Stomach (tissue), 19 donors: ENCODE measurements at places on chromosomes 5 and 9.

GRCh38 chr9:134634667-134635230, 6.9 kb upstream of the COL5A1 start:
- DNase-seq = no peak

DNA sequence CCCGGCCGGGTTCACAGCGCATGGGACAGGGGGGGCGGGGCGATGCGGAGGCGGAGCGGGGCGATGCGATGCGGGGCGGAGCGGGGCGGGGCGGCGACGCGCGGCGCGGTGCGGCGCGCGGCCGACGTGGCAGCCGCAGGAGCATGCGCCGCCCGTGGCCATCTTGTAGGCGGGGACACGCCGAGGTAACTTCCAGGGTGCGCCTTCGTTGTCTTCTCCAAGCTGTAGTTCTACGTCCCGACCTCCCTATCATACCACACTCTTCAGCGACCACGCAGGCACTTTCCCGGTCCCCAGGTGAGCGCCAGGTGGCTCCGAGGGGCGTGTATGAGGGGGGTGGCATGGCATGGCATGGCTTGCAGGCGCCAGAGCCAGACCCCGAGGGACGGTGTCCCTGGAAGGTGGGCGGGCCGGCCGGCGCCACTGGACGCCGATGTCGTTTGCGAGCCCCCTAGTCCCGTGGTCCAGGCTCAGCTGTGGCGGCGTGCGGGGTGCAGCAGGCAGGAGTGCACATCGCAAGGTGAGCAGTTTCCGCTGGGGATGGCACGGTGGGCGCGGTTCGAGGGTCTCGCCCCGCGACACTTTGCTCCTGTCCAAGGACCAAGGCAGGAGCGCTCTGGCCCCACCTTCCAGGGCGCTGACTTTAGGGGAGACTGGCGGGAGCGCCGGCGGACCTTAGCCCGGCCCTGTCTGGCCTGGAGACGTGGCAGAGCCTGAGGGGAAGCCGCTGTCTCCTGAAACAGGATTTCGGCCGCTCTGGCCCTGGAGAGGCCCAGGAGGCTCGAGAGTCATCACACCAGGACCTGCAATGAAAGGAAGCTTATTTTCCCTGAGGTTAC, at the start of gene PRRC1:
TSS of gene PRRC1 (plus strand) at position 161 of the 839 bp plus-strand sequence. CDS start 5,840 bp downstream, outside the sequence.
- peak; percentile 95 for DNase-seq

- no peak for DNase-seq
These were observed 54.7 kb downstream of the SECISBP2 start for GRCh38 chr9:89372979-89373378.

GRCh38 chr5:177456976-177457851, 10.6 kb downstream of the PRR7 start:
- DNase-seq = peak; percentile 95

GRCh38 chr9:76431601-76432000, 27.4 kb upstream of the GCNT1 start:
- DNase-seq = no peak

DNA sequence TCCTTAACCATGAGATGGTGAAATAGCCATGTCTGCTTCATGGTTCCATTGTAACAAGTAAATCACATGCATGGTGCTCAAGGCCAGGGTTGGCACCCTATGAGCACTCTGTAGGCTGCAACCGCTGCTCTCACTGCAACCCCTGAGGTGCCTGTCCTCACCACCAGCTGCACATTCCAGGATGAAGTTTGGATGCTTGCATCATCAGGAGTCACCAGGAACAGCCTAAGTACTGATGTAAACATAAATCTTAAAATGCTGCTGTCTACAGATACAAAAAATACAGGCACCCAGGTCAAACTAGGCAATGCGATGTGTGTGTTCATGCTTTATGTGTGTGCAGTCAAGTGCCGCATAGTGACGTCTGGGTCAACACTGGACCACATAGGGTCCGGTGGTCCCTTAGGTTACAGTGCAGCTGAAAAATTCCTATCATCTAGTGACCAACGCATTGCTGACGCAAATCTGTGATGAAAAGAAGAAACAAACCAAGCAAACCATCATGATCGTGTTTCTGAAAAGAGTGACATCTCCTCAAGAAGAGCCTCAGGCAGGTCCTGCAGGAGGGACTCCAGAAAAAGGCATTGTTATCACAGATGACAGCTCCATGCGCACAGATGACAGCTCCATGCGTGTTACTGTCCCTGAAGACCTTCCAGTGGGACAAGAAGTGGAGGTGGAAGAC, 234.8 kb downstream of the AUH start:
- no peak for DNase-seq

DNA sequence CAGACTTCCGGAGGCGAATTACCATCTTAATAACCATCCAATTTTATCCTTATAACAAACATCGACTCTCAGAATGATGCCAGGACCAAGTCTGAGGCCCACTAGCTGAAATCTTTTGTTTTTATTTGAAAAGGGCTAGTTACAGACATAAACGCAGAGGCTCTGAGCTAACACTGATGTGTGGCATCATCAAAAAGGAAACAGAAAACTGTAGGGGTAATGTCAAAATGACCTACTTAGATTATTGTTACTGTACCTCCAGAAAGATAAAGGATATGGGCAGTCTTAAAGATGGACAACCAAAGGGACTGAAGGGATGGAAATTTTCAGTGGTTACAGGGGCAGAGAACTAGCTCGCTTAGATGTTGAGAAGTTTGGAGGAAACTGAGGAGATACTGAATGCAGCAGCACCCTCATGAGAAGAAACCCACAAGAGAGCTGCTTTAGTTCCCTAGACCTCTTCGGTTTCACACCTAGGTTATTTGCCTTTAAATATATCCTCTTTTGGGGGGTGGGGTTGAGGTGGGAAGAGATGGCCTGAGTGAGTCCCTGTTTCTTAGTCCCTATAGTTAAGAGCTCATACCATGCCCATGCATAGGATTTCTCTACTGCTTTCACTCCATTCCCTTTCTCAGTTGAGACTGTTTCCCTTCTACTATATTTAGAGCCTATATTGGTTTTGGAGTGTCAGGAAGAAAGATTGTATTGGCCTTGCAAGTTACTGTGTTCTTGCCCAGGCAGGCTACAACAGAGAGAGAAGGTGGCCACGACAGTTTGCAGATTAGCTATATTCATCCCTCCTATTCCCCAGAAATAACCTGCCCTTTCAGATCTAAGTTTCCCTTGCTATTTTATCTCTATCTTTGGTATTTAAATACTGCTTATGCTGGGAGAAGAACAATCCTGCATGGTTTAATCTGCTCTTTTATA, 320.4 kb upstream of the EFNA5 start:
- no peak for DNase-seq

DNA sequence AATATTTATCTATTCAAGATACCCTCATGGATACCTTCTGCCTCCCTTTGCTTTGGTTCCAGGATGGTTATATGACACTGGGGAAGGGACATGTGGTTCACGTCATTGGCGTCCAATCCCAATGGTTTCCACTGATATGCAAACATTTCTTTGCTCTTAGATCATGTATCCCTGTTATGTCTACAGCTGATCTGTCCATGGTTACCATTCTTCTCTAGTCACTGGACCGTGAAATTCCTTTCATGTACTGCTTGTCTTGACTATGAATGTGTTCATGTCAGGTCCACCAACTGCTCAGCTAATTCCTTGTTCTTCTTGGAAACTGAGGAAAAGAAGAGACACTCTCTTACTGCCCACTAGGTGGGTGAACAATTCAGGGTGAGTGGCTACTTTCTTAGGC, 391.1 kb upstream of the ZNF608 start:
- no peak for DNase-seq

DNA sequence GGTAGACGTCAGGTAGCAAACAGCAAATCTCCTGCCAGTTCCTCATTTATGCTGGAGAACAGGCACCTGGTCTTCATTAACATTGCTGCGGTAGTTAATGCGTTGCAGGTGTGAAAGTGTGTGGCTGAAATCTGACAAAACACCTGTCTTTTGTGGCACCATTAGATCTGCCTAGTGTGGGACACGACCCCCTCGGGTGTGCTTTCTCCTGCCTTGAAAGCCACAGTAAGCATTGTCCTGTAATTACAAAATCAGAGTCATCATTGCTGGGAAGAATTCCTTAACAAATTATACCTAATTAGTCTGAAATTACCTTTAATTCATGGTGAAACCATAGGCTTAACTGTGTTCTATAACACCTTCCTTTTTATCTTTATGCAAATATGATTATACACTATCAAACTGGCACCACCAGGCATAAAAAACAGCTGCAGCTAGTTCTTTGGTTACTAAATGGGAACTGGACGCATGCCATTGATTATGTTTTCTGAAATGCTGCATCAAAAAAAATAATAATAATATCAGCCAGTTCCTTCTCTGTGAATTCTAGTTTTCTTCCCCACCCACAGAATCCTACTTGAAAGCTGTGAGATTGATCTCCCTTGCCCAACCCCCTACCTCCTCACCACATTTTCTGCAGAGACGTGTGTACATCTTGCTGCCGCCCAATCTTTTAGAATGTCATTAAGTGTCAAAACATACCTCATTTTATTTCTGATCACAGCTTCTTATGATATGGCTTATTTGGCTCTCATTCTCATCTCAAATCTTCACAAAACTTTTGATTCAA, 374.0 kb downstream of the NFIB start:
- no peak for DNase-seq

- no peak for DNase-seq
These were observed 20.3 kb downstream of the POU5F2 start for GRCh38 chr5:93721071-93721470.

- DNase-seq = no peak
These were observed 484.7 kb upstream of the ARRDC3 start for GRCh38 chr5:91867799-91868198.

DNA sequence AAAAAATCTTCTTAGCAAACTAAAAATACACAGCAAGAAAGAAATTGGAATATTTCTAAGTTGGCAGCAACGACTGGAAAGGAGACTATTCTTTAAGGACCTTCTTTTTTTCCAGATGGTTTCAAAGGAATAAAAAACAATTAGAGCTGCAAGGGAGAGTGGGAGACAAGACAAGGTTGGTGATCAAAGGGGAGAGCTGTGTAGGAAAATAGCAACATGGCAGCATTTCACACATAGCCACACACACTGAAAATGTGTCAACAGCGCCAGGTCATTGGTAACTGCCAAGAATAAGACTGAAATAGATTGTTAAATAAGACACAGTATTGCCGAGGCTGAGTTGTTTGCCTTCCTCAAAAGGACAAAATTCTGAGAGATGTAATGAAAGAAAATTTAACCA, 88.1 kb upstream of the TLE1 start:
- DNase-seq = no peak

DNA sequence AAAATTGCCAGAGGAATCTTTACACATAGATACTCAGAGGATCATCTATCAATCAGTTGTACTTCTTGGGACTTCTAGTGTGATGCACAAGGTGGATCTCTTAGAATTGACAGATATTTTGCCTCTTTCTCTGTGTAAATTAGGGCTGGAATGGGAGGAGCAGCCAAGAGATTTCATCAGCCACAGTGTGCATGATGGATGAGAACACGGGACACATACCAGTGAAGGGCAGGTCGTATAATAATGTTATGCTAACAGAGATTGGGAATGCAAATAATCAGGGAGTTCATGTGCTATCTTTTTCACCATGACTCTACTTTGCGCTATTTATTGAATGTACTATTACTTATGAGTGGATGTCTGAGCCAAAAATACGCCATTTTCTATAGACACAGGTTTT, 43.3 kb upstream of the ISOC1 start:
- DNase-seq = no peak

DNA sequence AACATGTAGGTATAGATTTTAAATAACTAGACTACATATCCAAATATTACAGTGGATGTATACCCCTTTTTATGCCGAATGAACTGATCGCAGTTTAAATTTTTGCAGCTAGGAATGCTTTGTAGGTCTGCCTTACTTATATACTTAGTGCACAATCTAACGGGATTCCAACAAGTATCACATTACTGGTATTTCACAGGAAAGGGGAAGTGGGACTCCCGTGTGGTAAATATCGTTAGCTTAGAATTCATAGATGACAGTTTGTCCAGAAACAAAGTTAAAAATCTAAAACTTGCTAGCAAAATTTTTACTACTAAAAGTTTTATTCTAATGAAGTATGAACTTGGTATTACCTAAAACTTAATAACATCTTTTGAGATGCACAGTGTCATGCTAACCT, 193.5 kb upstream of the TLX3 start:
- DNase-seq = no peak

DNA sequence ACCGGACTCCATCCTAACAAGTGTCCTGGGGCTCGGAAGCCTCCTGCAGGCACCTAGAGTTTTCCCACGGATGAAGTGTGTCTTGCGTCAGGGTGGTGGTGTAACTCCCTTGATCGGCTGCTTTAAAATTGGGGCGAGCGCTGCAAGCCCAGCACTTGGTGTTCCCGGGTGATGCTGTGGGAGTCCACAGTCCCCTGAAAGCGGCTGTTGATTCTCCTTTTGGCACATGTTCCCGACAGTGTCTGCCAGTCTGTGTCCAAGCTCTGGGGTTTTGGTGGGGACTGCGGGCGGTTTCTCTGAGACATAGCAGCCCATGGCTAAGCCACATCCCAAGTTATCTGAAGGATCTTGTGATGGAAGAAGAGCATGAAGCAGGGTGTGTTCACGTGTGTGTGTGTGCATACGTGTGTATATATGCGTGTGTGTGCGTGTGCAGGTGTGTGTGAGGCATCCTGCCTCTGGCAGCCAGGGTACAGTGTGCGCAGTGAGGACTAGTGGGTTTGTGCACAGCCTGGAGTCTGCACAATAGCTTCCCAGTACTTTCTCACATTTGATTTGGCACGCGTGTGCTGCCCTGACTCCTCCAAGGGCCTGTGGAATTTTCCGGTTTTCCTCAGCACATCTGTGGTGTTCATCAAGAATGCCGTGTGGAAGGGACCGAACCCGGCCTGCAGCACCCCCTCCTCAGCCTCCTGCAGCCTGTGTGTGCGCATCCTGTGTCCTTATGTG, 16.9 kb downstream of the SLC25A48 start:
- DNase-seq = no peak

- peak; percentile 93 for DNase-seq
These were observed 39.4 kb downstream of the LURAP1L start for GRCh38 chr9:12813960-12814876.

- DNase-seq = no peak
These were observed 326.4 kb upstream of the TARS1 start for GRCh38 chr5:33114361-33114760.

GRCh38 chr5:44711901-44712300, 96.8 kb upstream of the MRPS30 start:
- no peak for DNase-seq

- DNase-seq = peak; percentile 36
These were observed 24.2 kb downstream of the CSNK1A1 start for GRCh38 chr5:149526845-149527590.

DNA sequence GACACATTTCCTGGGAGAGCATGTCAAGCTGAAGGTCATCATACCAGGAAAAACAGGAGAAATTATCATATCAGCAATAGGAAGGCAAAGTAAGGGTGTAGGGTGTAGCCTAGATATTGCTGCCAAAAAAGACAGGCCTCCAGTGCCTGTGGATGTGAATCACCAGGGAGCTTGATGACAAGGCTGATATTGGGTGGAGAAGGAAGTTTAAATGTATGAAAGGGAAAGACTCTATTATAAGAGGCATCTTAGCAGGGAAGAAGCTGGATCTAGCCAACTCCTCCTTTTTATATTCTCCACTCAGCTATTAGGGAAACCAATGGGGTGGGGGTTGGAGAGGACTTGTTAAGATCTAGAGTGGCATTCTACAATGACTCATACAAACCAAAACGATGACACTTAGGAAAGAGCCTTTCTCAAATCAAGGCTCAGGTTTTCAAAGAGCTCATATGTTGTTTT, 13.4 kb upstream of the TXNDC8 start:
- DNase-seq = peak; percentile 18
